ENCODE measurements at places on chromosomes 3 and 15.
A peak's percentile ranks its signal among the peaks of the same experiment; 100 is the strongest.

DNA sequence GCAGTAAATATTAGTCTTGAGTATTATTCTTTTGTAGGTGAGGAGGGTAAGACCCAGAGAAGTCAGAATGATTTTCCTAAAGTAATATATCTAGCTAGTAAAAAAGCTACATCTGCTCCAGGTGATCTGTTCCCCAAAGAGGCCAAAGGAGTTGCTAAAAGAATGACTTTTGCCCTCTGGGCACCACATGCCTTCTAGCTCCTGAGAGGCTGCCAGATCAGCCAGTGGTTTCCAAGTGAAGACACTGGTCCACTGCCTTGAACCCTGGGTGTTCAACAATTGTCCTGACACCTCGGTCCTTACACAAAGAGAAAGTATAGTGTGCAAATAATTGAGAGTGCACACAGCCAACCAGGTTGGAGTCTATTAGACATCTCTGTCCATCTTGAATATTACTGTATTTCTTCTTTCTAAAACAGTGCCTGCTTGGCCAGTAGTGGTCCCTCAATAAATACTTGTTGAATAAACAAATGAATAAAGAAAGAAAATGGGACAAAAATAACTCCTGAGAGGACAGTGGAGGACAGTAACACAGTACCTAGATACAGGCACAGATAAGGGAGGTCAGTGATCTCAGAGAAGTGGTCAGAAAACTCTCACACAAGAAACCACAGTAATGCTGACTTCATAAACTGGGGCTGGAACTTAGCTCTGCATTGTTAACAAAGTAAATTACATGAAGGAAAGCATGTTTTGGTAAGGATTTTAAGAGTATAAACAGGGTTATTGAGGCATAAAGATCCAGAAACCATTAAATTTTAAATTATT lies 56.6 kb upstream of the CSTA start:
- no peak for DNase-seq

- DNase-seq: no peak
Measured at GRCh38 chr15:90294601-90295269, 29.3 kb downstream of the NGRN start.

- no peak for DNase-seq
Measured at GRCh38 chr3:60573494-60573893, 677.8 kb downstream of the FHIT start.

- no peak for DNase-seq
Measured at GRCh38 chr15:67819636-67820035, 5.7 kb upstream of the SKOR1 start.

GRCh38 chr15:64010719-64011118 lies 35.6 kb downstream of the DAPK2 start:
- peak; percentile 91 for DNase-seq

DNA sequence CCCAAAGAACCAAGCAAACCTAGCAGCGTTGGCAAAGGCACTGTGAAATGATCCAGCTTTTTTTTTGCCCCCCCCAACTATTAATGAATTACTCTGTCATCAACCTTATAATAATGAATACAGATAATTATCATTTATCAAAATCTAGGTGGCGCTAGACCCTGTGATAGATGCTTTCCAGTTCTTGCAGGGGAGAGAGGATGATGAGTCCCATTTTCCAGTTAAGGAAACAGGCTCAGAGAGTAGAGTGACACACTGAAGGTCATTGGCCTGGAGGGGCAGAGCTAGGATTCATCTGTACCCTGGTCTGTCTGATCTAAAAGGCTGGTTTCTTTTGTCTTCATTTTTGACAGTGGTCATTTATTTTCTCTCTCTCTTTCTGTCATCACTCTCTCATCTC lies 5.0 kb downstream of the ACOX2 start:
- DNase-seq: peak; percentile 17

- no peak for DNase-seq
Measured at GRCh38 chr3:196849180-196849741, 18.5 kb upstream of the SENP5 start.

DNA sequence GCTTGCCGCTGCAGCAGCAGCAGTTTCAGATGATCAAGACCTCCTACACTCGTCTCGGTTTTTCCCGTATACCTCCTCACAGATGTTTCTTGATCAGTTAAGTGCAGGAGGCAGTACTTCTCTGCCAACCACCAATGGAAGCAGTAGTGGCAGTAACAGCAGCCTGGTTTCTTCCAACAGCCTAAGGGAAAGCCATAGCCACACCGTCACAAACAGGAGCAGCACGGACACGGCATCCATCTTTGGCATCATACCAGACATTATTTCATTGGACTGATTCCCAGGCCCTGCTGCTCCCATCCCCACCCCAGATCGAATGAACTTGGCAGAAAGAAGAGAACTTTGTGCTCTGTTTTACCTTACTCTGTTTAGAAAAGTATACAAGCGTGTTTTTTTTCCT lies 17.6 kb downstream of the CALML4 start:
- DNase-seq: no peak

GRCh38 chr3:194632809-194633348 lies 340 bp downstream of the TMEM44 start:
- no peak for DNase-seq

GRCh38 chr15:31339558-31339895 lies 12.9 kb downstream of the KLF13 start:
- no peak for DNase-seq

GRCh38 chr3:11570251-11570650 lies 73.5 kb downstream of the VGLL4 start:
- no peak for DNase-seq

GRCh38 chr3:126481808-126482502 lies 6.3 kb upstream of the ZXDC start:
- DNase-seq: no peak

DNA sequence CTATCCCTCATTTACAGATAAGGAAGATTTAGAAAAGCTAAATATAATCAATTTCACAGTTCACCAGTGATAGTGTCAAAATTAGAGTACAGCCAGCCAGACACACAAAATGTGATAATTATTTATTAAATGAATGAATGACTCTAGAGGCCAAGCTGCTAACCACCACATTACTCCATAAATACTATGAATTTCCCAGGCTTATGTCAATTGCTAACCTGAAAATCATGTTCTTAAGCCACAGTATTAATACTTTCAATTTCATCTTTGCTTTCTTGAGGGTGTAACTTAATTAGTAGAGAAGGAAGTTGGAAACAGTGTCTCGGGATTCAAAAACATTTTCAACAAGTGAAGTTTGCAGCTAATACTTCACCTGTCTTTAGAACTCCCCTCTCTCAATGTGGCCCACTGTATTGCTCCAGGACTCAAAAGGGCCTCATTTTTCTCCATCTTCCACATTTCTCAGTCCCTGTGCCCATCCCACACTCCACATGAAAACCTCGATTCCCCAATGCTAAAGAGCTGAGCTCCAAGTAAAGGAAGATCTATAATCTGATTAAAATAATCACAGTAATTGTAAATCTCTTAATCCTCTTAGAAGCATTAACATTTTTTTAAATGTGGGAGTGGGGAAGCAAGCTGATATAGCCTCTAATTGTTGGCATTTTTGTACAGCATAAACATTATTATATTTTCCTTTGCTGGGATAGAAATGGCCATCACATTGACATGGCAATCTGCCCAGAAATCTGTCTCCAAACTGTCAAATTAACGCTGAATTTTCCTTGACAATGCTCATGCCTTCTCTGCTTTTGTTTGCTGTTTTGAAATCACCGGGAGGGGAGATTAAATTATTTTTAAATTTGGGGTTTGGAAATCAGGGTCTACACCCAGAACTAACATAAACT lies 765.1 kb downstream of the ROBO1 start:
- no peak for DNase-seq

- DNase-seq: no peak
Measured at GRCh38 chr3:126102011-126102410, 18.1 kb upstream of the SLC41A3 start.

- DNase-seq: no peak
Measured at GRCh38 chr3:117052395-117052794, 342.8 kb downstream of the TUSC7 start.

DNA sequence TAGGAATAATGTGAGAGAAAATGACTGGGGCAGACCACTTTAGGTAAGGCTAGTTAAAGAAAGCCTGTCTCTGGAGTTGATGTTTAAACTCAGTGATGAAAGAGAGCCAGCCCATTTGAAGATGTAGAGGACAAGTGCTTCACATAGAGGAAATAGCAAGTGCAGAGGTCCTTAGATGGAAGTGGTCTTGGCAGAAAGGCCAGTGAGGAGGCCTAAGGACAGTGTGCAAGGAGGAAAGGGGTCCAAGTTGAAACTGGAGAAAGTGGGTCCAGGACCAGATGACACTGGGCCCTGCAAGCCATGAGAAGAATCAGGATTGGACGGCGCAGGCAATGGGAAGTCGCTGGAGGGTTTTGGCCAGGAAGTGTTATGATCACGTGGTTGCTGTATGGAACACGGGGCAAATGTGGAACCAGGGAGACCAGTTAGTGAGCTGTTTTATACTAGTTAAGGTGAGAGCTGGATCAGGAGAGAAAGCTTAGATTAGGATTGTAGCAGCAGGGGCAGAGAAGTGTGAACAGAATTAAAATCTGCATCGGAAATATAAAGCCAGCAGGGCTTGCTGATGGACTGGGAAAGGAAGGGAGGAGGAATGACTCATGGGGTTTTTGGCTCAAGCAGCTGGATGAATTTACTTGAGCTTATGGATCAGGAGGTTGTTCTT lies 48.0 kb upstream of the SCAANT1 start:
- DNase-seq: no peak

GRCh38 chr3:184008161-184008560 lies 9.5 kb downstream of the ABCC5 start:
- no peak for DNase-seq

GRCh38 chr3:2765002-2765579 lies 345.1 kb downstream of the IL5RA start:
- DNase-seq: peak; percentile 15

GRCh38 chr15:65824031-65824743 lies 32.1 kb upstream of the DENND4A start:
- DNase-seq: no peak

DNA sequence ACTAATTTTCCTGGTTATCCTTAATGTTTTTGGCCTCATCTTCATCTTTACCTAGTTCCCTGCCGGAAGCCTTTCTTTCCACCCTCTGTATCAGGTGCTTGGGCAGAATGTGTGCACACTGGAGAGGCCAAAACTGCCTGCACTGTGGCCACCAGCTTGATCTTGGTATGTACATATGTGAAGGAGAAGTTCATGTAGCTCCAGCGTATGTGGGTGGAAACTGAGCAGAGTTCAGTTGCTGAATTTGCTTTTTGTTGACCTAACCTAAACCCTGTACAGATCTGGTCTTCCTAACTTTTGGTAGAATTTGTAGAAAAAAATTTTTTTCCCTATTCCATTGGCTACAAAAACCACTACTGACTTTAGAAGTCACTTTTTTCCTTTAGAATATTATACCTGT lies 65.9 kb upstream of the IGSF10 start:
- no peak for DNase-seq

DNA sequence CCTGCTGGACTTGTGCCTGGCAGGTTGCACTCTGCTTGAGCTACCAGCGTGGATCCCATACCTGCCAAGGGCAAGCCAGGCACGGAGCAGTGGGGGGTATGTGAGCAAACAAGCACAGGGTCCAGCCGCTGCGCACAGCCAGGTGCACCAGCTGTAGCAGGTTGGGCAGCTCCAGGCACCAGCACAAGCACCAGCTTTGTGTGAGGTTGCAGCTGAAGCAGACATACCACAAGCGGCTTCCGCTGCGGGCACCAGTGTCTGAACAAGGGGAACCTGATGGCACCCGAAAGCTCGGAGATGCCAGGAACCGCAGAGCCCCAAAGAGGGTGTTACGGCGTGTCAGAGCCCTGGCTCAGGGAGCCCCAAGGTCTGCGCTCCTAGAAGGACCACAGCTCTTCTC lies 472.7 kb upstream of the ARL6 start:
- no peak for DNase-seq

GRCh38 chr3:195246581-195246995 lies 24.4 kb downstream of the XXYLT1 start:
- no peak for DNase-seq

DNA sequence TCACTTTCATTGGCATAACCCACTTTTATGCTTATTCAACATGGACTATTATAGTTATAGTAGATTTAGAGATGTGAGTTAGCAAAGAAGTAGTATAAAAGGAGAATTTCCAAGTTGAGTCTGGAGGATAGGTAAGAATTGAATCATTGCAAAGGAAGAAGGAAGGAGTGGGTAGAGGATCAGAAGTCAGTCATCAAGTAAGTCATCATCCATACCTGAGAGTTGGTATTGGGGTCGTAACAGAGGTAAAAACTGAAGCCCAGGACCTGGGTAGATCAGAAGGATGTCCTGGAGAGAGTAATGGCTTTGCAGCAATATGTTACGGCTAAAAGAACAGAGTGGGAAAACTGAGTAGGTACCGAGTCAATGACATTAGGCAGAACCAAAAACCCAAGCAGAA lies 265.7 kb downstream of the SUCLG2 start:
- DNase-seq: no peak

- peak; percentile 46 for DNase-seq
Measured at GRCh38 chr3:105752791-105753415, 115.9 kb downstream of the CBLB start.

GRCh38 chr15:68432441-68433064 lies 590 bp upstream of the ITGA11 start:
- DNase-seq: no peak

DNA sequence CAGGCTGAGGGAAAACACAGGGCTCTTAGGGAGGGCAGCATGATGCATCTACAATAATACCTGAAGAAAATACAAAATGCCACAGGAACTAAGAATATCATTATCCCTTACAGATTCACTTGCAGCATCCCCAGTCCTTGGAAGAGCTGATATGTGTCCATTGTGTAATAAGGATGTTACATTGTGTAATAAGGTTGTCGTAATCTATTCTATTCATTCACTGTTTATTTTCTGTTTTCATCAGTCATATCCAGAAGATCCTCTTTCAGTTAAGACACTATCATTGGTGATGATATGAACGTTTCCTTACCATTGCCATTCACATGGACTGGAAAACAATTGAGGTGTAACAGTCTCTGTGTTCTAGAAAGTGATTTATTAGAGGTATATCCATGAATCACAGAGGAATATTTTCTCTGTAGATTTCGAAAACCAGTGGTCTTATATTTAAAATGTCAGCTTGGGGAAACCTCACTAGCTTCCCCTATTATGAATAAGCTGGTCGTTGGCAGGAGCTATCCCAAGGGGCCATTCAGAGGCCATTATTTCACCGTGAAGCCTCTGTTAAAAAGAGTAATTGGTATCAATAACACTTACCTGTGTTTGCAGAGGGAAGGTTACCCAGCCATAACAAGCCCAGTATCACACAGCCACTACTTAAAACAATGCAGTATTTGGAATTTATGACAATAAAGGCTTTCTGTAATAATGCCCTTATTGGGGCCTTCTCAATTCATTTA lies 241.1 kb downstream of the ZNF385D start:
- no peak for DNase-seq

- no peak for DNase-seq
Measured at GRCh38 chr3:119870512-119870911, 88.6 kb downstream of the NR1I2 start.

- no peak for DNase-seq
Measured at GRCh38 chr3:183560607-183561006, 5.1 kb upstream of the KLHL6 start.
